Stimulated activated CD8-positive, alpha-beta memory T cell treated with anti-CD3 and anti-CD28 coated beads, Interleukin-2, amount 100 ng/mL, for 1 hour (primary cell): ENCODE measurements at places on chromosomes 7 and 10.

- DNase-seq: no peak
These were observed 87.5 kb downstream of the ATXN7L1 start for GRCh38 chr7:105788816-105789349.

DNA sequence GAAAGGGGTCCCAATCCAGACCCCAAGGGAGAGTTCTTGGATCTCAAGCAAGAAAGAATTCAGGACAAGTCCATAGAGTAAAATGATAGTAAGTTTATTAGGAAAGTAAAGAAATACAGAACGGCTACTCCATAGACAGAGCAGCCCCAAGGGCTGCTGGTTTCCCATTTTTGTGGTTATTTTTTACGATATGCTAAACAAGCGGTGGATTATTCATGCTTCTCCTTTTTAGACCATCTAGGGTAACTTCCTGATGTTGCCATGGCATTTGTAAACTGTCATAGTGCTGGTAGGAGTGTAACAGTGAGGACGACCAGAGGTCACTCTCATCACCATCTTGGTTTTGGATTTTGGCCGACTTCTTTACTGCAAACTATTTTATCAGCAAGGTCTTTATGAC lies 1033.4 kb downstream of the SORCS3 start:
- no peak for DNase-seq

GRCh38 chr7:112260911-112261310 lies 54.4 kb downstream of the ZNF277 start:
- no peak for DNase-seq

GRCh38 chr7:45574669-45575500 lies 717 bp downstream of the ADCY1 start:
- DNase-seq: no peak

GRCh38 chr7:82534684-82535083 lies 91.1 kb upstream of the CACNA2D1 start:
- no peak for DNase-seq

- no peak for DNase-seq
These were observed 39.5 kb downstream of the IL2RA start for GRCh38 chr10:6022660-6023059.

- no peak for DNase-seq
These were observed 20.3 kb upstream of the KLF6 start for GRCh38 chr10:3805201-3805790.

GRCh38 chr7:3950249-3950648 lies 649.2 kb downstream of the SDK1 start:
- no peak for DNase-seq

DNA sequence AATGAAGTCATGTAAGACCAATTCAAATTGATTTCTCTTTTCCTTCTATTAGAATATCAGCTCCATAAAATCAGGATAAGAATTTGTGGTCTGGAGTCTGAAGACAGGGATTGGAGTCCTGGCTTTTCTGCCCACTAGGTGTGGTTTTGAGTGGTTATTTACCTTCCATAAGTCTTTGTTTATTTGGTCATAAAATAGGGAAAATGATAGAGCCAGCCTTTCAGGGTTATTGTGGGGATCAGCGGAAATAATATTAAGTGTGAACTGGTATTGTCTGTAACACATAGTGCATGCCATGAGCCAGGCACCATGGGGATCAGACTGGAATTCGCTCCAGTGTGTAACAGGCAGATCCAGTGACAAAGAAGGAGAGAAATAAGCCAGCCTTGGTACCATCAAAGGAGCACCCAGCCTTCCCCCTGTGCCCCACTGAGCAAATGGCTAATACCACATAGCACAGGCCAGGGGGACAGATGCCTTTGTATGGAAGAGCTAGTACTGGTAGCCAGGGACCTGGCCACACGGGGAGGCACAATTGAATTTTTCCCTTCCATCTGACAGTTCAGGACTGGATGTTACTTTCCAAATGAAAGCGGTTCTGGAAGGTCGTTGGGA lies 509.7 kb upstream of the PODXL start:
- DNase-seq: no peak

- no peak for DNase-seq
These were observed 314.7 kb downstream of the PLXNA4 start for GRCh38 chr7:132261327-132262159.

DNA sequence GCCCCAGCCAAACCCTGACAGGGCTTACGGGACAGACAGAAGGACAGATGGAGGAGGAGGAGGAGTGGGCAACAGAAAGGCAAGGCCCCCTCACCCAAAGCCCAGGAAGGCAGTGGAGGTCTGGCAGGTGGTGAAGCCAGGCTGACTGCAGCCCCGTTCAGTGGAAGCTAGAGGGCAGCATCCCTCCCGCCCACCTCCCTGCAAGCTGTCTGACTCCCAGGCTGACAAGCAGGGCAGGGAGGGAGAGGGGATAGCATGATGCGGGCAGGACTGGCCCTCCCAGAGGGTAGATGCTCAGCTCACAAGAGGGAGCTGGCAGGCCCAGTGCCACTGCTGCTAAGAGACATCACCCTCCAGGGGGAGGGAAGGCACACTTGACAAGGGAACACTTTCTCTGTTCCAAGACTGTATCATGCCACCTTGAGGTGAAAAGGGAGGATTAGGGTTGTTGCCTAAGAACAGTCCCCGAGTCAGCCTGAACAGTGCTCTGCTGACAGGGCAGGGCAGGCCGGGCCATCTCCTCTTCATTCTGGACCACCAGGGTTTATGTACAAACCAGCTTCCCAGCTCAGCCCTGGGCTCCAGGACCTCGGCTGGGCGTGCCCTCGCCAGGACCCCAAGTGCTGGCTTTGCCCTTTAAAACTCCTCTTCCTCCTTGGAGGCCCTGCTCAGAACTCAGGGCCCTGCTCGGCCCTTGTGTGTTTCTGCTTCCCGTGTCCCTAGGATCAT lies 61.8 kb downstream of the RASGEF1A start:
- DNase-seq: no peak

DNA sequence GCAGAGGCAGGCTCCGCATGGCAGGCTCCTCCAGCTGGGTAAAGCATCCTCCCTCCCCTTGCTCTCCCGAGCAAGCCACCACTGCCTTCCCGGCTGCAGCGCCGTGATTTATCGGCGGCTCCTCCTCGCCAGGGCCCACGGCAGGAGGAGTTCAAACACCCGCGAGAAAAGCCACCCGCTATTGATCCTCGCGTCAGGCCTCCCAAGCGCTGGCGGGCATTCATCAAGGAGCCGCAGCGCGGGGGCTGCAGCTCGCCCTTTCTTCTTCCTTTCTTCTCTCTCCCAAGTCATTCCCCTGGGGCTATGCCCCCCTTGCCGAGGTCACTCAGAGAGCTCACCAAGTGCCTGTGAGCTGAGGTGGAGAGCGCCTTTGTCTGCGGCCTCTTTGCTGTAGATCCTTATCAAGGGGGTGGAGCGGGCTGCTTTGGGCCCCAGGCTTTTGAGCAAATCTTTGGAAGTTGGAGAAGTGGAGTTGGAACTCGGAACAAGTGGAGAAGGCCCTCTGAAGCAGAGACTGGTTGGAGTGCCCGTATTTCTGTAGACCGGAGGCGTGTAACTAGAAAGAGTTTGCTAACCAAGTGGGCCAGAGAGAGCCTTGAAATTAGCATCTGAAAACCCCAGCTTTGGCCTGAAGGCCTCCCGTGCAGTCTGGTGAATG lies 107.2 kb upstream of the PPIF start:
- no peak for DNase-seq

DNA sequence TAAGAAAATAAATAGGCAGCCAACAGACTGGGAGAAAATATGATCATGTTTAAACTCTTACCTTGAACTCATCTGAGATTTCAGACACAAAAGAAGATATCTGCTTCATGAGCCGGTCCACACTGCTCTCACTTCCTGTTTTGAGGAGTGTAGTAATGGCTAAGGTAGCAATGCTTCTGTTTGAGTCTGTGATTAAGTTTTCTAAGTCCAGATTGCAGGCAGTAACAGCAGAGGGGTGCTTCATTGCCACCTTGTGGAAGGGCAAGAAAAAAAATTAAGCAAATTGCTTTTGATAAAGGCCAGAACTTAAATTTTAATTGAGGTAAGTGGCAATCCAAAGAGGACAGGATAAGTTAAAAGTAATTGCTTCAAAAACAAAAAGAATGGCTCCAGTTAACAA lies 69.1 kb downstream of the MEST start:
- DNase-seq: no peak

- DNase-seq: no peak
These were observed 7.5 kb upstream of the FAM171A1 start for GRCh38 chr10:15378569-15378968.

GRCh38 chr7:8128449-8129317 lies 133.3 kb downstream of the ICA1 start:
- no peak for DNase-seq

GRCh38 chr10:79350407-79351154 lies 3.3 kb downstream of the PPIF start:
- DNase-seq: no peak

- no peak for DNase-seq
These were observed 12.1 kb downstream of the C10orf53 start for GRCh38 chr10:49691588-49691987.

GRCh38 chr10:3760083-3760482 lies 24.9 kb downstream of the KLF6 start:
- DNase-seq: no peak

GRCh38 chr7:112510001-112510742 lies 29.4 kb downstream of the LSMEM1 start:
- DNase-seq: no peak

DNA sequence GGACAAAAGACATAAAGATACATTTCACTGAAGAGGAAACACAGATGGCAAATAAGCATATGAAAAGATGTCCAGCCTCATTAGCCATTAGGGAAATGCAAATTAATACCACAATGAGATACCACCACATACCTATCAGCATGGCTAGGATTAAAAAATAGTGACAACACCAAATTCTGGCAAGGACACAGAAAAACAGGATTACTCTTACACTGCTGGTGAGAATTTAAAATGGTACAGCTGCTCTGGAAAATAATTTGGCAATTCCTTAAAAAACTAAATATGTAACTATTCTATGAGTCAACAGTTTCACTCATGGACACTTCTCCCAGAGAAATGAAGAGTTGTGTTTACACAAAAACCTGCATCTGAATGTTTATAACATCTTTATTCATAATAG lies 121.1 kb downstream of the C10orf90 start:
- no peak for DNase-seq

GRCh38 chr10:72879245-72879644 lies 14.3 kb upstream of the OIT3 start:
- no peak for DNase-seq

DNA sequence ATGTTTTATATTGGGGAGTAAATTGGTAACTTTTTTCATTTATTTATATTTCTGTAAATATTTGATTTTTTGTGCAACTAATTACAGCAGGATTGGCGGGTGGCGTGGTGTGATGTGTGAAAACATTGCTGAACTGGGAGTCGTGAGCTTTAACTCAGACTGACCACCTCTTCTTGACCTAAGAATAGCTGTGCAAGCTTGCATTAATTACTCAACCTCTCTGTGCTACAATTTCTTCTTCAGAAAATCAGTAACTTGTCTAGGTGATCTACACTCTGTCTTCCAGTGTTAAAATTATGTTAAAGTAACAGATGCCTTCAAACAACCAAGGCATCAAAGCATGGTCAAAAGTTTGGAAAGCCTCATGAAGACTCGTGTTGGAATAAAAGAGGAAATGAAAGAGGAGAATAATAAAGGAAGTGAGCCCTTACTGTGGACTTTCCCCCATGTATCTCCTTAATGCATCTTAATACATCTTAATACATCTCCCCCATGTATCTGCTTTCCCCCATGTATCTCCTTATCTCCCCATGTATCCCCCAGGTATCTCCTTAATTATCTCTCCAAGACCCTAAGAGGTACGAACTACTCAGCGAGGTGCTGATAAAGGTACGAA lies 71.2 kb downstream of the SVIL start:
- DNase-seq: no peak

DNA sequence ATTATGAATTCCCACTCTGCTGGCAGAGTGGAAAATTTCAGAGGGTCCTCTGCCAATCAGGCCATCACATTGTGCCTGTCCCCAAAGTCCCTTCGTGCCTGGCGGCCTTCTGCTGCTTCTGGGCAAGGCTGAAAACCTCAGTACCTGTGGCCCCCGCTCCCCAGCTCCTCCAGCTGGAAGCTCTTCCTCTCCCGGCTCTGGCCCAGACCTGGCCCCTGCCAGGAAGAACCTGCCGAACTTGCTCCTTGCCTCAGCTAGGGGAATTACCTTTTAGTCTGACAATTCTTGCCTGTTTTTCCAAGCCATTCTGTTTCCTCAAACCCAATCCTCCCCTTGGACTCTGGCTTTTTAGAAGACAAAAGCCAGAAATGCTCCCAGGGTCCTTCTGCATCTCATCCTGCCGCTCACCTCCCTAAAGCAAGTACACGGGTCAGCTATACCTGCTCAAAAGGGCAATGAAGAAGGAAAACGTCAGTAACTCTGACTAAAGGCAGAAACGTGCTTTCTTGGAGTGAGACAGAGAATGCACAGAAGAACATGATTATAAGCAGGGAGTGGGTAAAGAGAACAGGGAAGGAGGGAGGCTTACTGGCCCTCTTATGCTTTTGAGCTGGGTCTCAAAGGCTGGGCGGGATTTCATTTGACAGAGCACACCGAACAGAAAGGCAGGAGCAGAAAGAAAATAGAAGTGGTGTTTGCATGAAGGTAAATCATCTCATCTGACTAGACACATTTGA lies 28.1 kb upstream of the TRIL start:
- no peak for DNase-seq

- no peak for DNase-seq
These were observed 40.3 kb downstream of the NRCAM start for GRCh38 chr7:108415821-108416536.

GRCh38 chr7:114660753-114661152 lies 246.1 kb downstream of the FOXP2 start:
- no peak for DNase-seq

DNA sequence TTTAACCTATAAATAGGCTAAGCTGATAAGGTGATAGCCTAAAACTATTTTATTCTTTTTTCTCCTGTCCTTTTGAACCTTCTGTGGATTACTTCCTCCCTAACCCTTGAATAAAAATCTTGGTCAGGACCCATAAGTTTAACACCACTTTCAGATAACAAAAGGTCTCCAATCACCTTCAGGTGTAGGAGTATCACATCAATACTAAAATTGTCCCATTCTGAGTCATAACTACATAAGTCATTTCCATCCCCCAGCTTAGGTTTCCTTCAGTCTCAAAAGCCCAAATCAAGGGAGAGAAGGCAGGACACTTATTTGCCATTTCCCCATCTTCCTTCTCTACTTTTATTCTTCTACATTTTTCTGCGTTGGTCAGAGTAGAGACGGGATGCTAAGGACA lies 56.9 kb upstream of the WNT16 start:
- DNase-seq: no peak

GRCh38 chr7:12722636-12723605 lies 35.5 kb downstream of the ARL4A start:
- DNase-seq: no peak

DNA sequence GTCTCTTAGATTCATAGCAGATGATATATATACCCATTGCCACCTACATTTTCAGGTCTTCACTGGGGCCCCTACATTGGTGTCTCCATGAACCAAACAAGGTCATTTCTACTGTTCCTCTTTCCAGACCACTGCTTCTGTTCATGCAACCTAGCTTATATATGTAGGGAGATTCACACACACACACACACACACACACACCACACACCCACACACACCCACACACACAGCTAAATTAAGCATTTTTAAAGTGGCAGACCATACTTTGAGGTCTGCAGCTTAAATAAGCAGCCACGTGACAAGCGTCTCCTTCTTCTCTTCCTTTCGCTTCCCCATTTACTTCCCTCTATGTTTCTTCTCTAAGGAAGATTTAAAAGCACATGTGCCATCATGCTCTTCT lies 70.0 kb upstream of the CC2D2B start:
- no peak for DNase-seq
